Right lung (tissue), 10 donors: ENCODE measurements at places on chromosomes 1 and 21. TPM values are rescaled to one million over a fixed set of nuclear protein-coding genes. Genes with fewer than 3 reads are reported as not detected.

DNA sequence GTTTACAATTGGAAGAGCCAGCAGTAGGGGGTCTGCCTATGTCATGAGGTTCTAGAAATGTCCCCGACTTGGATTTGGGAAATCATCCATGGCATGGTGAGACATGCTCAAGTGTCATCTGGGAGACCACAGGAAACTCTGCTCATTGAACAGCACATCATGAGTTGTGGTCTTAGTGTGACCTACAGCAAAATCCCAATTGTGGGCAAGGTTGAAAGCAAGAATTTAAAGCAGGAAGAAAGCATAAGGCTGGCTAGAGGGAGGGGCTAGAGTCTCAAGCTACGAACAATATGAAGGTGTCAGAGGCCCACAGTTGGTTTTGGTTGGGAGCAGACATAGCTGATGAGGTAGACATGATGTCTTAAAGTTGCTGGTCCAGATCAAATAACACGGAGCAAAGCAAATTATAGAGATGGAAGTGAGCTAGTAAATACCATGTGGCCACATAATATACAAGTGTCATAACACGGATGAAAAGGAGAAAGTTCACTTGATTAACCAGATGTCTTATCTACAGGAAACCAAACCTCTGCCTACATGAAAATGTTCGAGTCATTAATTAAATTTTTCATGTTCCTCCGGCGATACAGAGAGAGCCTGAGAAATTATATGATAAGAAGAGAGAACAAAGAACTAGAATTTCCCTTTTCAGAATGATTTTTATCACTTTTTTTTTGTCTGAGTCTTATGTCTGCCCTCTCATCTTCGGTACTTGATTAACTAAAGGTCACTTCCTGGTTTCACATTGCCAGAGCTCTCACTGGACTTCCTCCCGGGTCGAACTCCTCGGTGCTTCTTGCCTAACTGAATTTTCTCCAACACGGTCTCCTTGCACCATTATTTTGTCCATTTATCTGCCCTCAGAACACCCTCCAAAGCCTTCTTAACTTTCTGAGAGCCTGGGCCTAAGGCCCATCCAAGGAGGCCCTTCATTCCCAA, 67.5 kb upstream of the DUSP10 start:
- DNase-seq, result no peak

- DNase-seq, result no peak
These were observed 42.6 kb upstream of the COL6A1 start for GRCh38 chr21:45938811-45939520.

GRCh38 chr1:219419860-219420259, 193.0 kb downstream of the ZC3H11B start:
- no peak for DNase-seq

DNA sequence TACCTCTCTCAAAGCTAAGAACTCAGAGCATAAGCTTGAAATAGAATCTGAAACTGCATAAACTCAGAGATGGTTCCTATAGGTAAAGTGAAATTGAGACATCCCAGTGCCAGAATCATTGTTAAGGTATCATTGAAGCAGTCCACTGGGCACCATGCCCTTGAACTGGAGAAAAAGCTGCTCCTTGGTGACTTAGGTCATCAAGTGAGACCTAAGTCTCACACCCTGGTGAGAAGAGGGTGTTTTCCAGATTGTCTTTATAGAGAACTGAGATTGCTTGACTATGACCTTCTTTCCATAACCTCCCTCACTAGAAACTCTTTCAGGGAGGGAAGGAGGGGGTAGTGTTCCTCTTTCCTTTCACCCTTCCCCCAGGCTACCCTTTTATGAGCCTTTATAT, 9.4 kb upstream of the ATP6V1G3 start:
- DNase-seq, result no peak

DNA sequence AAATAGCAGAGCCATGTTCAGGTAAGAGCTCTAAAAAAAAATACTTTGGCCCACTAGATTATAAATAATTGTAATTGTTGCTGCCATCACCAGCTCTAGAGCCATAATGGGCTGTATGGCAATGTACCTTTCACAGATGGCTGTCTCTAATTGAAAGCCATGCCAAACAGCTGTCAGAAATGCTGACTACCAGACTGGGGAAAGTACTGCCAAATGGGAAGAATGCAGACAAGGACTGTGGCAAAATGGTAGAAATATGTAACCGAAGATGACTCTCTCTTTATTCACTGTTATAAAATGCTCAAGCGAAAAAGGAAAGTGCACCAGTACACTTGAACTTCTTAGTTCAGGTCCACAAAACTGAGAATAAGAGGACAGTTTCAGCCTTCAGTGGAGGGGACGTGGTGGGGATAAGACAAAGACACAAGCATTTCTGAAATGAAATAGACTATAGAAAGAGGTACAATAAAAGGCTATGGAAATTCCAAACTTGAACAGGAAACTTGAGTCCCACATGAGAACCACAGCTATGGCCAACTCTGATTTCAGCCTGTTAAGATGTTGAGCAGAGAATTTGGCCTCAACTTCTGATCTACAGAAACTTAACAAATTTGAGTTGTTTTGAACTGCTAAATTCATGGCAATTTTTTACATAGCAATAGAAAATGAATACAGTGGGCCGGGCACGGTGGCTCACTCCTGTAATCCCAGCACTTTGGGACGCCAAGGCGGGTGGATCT, 46.5 kb upstream of the LPGAT1 start:
- DNase-seq, result no peak

GRCh38 chr1:28392027-28392652, 22.6 kb downstream of the PHACTR4 start:
- DNase-seq, result no peak

DNA sequence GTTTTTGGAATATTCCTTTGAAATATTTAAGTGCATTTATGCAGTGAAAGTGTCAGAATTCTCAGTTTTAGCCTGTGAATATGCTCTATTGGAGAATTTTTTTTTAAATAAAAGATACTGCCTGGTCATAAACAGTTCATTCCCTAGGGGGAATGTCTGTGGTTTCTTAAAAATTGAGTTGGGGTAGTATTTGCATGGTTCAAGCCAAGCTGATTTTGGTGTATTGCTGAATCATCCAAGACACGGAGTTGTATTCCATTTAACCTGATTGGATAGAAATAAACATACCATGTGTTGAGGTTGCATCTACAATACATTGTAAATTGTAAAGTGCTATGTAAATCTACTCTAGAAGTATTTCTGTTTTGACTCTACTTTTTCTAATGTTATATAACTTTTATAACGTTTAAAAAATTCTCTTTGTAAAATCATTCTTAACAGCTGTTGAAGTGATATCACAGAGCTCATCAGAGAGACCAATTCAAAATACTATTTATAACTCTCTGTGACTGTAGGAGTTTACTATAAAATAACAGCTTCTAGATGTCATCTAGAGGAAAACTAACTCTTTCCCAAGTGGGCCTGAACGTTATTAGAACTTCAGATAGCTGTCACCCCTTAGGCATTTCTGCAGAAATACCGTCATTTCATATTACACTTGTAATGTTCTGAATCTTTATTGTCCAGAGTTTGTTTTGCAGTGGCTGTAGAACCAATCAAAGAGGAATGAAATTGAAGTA, 199.1 kb downstream of the USP25 start:
- no peak for DNase-seq

DNA sequence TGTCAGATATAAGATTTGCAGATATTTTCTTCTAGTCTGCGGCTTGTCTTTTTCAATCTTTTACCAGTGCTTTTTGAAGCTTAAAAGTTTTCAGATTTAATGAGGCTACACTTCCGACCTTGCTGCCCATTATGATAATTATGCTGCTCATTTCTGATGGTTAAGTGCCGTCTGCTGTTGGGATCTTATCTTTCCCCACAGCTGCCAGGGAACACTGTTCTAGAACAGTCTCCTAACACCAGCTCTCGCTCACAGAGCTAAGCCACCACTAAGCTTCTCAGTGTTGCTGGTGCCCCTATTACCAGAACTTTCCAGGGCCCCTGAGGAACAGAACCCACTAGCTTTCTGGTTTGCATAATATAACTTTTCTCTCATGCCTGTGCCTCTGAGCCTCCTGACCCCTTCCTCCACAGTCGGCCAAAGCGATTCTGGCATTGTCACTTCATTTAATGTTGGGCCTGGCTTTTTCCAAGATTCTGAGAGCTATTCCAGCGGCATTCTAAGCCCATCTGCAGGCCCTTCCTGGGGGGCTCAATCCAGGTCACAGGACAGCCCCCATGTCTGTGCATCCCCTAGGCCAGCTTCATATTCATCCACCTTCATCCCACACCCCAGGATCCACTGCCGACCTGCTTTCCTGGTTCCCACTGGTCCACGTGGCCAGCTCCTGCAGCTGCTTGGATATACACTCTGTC, 237.0 kb downstream of the PTPRU start:
- DNase-seq, result no peak

The TNFRSF8 gene
- 0.15 TPM for polyA plus RNA-seq

The ZNF593OS gene
- polyA plus RNA-seq, result 1.2 TPM

The THEMIS2 gene
- 8.8 TPM for polyA plus RNA-seq
